Left ventricle myocardium superior (tissue), 1 donor: ENCODE measurements at places on chromosomes 1 and 21. TPM values are rescaled to one million over a fixed set of nuclear protein-coding genes. Genes with fewer than 3 reads are reported as not detected.

BNIPL gene
- 0.32 TPM for total RNA-seq

WNT3A gene
- total RNA-seq: not detected

LIN28A gene
- not detected for total RNA-seq

CCDC185 gene
- total RNA-seq: not detected

CASQ2 gene
- total RNA-seq: 879 TPM

MAGI3 gene
- total RNA-seq: 5.8 TPM

PRKACB gene
- 35.2 TPM for total RNA-seq

RGS13 gene
- not detected for total RNA-seq

HPCAL4 gene
- total RNA-seq: 2.4 TPM

USP16 gene
- 30.5 TPM for total RNA-seq

MAP3K7CL gene
- 1.1 TPM for total RNA-seq

TMOD4 gene
- total RNA-seq: 0.62 TPM

KDF1 gene
- 0.37 TPM for total RNA-seq

EEIG2 gene
- total RNA-seq: 5.0 TPM

LRRC71 gene
- total RNA-seq: 0.17 TPM

PTGFRN gene
- total RNA-seq: 99.6 TPM

ZNF648 gene
- not detected for total RNA-seq

TEX38 gene
- total RNA-seq: not detected
